ENCODE measurements at places on chromosomes 3 and 15. TPM values are rescaled to one million over a fixed set of nuclear protein-coding genes. Genes with fewer than 3 reads are reported as not detected.
A peak's percentile ranks its signal among the peaks of the same experiment; 100 is the strongest.

DNA sequence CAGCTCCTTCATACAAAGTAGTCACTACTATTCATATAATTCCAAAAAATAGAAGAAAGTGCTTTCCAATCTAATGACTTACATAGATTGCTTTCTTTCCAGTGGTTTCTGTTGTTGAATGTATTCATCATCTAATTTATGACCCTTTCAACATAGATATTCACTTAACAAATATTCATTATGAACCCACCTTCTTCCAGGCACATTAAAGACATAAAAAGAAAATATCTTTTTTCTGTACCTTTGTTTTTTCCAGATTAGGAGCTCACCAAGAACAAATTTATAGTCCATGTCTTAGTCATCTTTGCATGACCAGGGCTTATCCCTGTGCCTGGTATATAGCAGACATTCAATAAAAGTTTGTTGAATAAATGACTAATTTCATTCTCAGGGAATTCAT is 32.4 kb upstream of the PDZRN3 start:
- DNase-seq: no peak
- H3K4me3 ChIP-seq: no peak overlapping the region
- H3K27me3 ChIP-seq: no peaks in the 10 kb centered on the region
- no peak overlapping the region for H3K27ac ChIP-seq

The C3orf85 gene
- total RNA-seq: not detected

- no peaks in the 10 kb centered on the region for H3K4me1 ChIP-seq
- no peaks in the 10 kb centered on the region for H3K36me3 ChIP-seq
- no peaks in the 10 kb centered on the region for H3K27me3 ChIP-seq
- no peak overlapping the region for H3K4me3 ChIP-seq
These were observed 199.8 kb downstream of the UBE2E2 start for GRCh38 chr3:23402728-23403492.

DNA sequence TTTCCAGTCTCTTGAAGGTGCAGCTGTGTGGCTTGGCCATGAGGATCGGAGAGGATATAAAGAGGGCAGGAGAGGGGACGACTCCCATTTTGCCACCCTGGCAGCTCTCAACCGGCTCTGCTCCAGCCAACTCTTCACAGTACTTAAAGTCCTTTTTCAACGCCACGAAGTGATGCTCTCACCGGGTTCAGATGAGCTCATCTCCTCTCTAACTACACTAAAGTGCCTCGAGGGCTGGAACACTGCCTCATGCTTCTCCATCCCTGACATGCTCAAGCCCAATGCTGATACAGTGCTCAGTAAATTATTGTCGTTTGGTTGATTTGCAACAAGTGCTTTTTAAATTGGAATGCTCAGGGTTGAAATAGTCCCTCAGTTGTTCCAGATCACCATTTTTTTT is 97.8 kb downstream of the GTPBP8 start:
- H3K4me1 ChIP-seq: no peaks in the 10 kb centered on the region
- H3K27ac ChIP-seq: no peak overlapping the region
- no peaks in the 10 kb centered on the region for H3K27me3 ChIP-seq
- DNase-seq: no peak
- no peaks in the 10 kb centered on the region for H3K36me3 ChIP-seq
- no peak overlapping the region for H3K4me3 ChIP-seq

- H3K27me3 ChIP-seq: no peaks in the 10 kb centered on the region
- H3K36me3 ChIP-seq: no peaks in the 10 kb centered on the region
- H3K4me3 ChIP-seq: no peak overlapping the region
- no peak overlapping the region for H3K27ac ChIP-seq
- DNase-seq: no peak
- H3K4me1 ChIP-seq: no peaks in the 10 kb centered on the region
These were observed 175.8 kb upstream of the MME start for GRCh38 chr3:154904328-154904727.

The CRABP1 gene
- 0.74 TPM for total RNA-seq

DNA sequence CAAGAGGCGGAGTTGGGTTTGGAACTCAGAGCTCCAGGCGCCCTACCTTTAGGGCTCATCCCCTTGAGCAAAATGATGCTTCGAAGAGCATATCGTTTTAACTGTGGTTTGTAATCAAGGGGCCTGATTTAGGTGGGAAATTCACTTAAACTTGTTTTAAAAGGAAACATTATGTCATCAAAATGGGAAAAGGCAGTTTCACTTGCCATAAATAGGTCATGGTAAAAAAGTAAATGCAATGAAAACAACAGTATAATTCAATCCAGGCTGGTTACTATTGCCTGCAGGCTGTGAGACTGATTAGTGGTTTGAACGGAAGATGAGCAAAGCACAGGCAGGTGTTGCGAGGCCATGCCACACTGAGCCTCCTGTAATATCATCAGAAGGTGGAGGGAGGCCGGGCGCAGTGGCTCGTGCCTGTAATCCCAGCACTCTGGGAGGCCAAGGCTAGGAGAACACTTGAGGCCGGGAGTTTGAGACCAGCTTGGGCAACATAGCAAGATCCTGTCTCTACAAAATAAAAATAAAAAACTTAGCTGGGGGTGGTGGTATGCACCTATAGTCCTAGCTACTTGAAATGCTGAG is 2.1 kb downstream of the HDAC11 start:
- H3K27me3 ChIP-seq: no peaks in the 10 kb centered on the region
- no peak overlapping the region for H3K27ac ChIP-seq
- peaks cover 15% of the 10 kb centered on the region for H3K4me1 ChIP-seq

- no peak for DNase-seq
- H3K36me3 ChIP-seq: no peaks in the 10 kb centered on the region
- H3K27me3 ChIP-seq: no peaks in the 10 kb centered on the region
- H3K4me3 ChIP-seq: no peak overlapping the region
These were observed 25.0 kb upstream of the PYDC2 start for GRCh38 chr3:191435981-191436380.

- H3K4me3 ChIP-seq: no peak overlapping the region
- no peaks in the 10 kb centered on the region for H3K27me3 ChIP-seq
- H3K4me1 ChIP-seq: peaks cover 9% of the 10 kb centered on the region
- DNase-seq: no peak
These were observed 62.0 kb downstream of the TLE3 start for GRCh38 chr15:70035719-70036077.

DNA sequence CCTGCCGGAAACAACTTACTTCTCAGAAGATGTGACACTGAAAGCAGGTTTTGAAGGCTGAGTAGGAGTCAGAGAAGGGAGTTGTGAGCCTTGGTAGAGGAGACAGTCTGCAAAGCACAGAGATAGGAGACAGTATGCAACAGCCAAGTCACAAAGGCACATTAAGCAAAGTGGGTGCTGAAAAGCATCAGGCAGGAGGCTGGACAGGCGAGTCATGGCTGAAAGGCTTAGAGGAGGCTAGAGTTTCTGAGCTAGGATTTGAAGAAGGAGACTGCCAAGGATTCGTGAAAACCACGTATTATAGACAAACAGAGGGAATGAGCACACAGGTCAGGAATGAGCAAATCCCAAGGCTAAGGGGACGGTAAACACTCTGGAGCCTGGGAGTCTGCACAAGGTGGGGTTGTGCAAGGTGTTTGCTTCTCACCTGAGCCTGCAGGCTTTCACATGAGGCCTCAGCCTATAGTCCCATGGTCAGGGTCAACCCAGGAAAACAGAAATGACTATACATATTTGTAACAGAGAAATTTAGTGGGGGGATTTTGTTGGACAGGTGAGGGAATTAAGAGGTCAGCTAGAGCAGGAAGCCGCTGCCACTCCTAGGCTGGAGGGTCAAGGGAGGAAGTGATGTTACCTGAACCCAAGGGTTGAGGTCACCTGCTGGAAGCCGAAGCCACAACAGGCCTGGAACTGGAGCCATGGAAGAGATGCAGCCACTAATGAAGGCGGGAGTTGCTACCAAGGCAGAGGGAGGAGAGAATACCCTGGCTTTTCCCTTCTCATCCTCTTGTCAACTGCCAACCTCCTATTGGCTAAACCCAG is 23.1 kb upstream of the TRIM71 start:
- no peaks in the 10 kb centered on the region for H3K4me1 ChIP-seq
- no peak for DNase-seq
- H3K36me3 ChIP-seq: no peaks in the 10 kb centered on the region
- no peaks in the 10 kb centered on the region for H3K27me3 ChIP-seq

The CCDC33 gene
- 11.6 TPM for total RNA-seq

The ZNF621 gene
- total RNA-seq: 19.0 TPM

- H3K4me3 ChIP-seq: no peak overlapping the region
- DNase-seq: peak; percentile 27
- H3K27ac ChIP-seq: no peak overlapping the region
- H3K4me1 ChIP-seq: no peaks in the 10 kb centered on the region
These were observed 120.7 kb upstream of the TOPAZ1 start for GRCh38 chr3:44120721-44121582.

The ARHGAP31 gene
- total RNA-seq: 5.2 TPM

The GRK7 gene
- 0.31 TPM for total RNA-seq

GRCh38 chr3:145807990-145808389 is 353.0 kb downstream of the PLOD2 start:
- no peak overlapping the region for H3K27ac ChIP-seq
- no peak for DNase-seq
- no peaks in the 10 kb centered on the region for H3K36me3 ChIP-seq
- no peak overlapping the region for H3K4me3 ChIP-seq

The ACAD11 gene
- 37.2 TPM for total RNA-seq

DNA sequence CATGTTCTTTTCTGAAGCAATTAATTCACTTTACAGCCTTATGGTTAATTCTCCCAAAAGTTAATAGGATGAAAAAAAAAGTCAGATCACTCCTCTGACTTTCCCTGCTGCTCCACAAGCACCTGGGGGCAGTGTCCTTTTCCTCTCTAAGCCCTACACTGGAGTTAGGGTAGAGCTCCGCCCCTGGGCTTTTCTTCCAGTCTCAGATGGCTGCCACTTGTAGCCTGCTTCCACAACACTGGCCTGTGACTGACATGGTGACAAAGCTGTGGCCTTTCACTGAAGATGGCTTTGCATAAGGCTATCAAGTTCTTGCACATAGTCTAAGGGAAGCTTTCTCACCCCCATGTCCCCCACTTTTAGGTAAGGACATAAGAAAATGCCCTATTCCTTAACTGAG is 1.3 kb upstream of the MON1A start:
- peak; percentile 74 for DNase-seq
- no peaks in the 10 kb centered on the region for H3K36me3 ChIP-seq
- no peak overlapping the region for H3K27ac ChIP-seq
- H3K4me1 ChIP-seq: peaks cover 16% of the 10 kb centered on the region
- H3K27me3 ChIP-seq: no peaks in the 10 kb centered on the region

DNA sequence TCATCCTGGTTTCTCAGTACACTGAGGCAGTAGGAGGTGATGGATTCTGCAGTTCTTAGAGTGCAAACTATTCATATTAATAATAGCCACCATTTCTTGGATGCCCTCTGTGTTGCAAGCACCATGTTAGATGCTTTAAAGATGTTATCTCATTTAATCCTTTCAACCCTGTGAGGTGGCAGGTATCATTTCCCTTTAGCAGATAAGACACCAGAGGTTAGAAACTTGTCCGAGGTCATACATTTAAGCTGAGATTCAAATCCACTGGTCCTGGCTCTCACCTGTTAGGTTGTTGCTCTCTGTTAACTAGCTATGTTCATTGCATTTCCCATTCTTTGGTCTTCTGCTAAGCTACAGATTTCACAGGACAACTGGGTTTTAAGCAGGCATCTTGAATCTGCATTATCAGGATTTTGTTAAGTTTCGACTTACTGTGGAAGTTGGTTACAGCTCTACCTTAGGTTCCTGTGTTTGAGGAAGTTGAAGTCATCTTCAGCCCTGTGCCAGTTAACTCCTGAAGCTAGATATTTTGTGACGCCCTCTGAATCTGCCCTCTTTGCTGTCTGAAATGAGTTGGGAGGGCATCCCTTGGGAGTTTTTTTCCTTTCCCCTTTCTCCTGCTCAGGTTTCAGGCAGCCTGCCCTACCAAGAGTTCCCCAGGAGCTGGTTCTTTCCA is 6.4 kb downstream of the PDE8A start:
- no peak overlapping the region for H3K4me3 ChIP-seq
- peaks cover 25% of the 10 kb centered on the region for H3K4me1 ChIP-seq
- no peak overlapping the region for H3K27ac ChIP-seq
- no peaks in the 10 kb centered on the region for H3K36me3 ChIP-seq
- no peaks in the 10 kb centered on the region for H3K27me3 ChIP-seq

GRCh38 chr15:33099213-33099612 is 95.3 kb downstream of the FMN1 start:
- no peak for DNase-seq
- H3K36me3 ChIP-seq: no peaks in the 10 kb centered on the region
- H3K27ac ChIP-seq: no peak overlapping the region

The ARPP21 gene
- 0.47 TPM for total RNA-seq

The RAB8B gene
- total RNA-seq: 20.8 TPM

DNA sequence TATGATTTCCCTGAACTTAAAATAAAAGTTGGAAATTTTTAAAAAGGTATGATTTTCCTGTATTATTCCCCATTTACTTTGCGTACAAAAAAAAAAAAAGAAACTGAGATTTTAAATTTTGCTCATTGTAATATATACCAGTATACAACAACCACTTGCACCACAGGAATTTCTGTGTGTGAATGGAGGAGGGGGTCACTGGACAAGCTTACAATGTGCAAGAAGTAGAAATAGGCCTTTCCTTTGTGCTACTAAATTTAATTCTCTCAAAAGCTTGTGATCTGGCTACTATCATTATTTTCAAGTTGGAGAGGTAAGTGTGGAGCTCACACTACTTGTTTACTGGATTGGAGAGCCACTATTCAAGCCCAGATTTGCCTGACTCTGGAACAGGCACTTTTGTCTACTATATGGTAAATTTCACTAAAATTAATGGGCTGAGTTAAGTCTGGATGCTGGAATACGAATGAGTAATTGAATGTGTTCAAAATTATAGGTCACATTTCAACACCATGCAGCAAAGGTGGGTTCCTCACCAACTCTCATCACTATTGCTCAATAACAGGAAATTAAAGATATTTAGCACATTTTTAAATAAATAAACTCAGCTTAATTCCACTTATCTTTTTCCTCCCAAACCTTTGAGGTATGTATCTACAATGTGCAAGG is 148.0 kb upstream of the MBNL1 start:
- no peak overlapping the region for H3K27ac ChIP-seq
- H3K4me3 ChIP-seq: no peak overlapping the region
- no peaks in the 10 kb centered on the region for H3K27me3 ChIP-seq
- no peaks in the 10 kb centered on the region for H3K36me3 ChIP-seq
- DNase-seq: no peak
- no peaks in the 10 kb centered on the region for H3K4me1 ChIP-seq

- H3K27ac ChIP-seq: no peak overlapping the region
- no peaks in the 10 kb centered on the region for H3K36me3 ChIP-seq
- no peaks in the 10 kb centered on the region for H3K4me1 ChIP-seq
These were observed 165.0 kb downstream of the RSL24D1 start for GRCh38 chr15:55031727-55032126.

DNA sequence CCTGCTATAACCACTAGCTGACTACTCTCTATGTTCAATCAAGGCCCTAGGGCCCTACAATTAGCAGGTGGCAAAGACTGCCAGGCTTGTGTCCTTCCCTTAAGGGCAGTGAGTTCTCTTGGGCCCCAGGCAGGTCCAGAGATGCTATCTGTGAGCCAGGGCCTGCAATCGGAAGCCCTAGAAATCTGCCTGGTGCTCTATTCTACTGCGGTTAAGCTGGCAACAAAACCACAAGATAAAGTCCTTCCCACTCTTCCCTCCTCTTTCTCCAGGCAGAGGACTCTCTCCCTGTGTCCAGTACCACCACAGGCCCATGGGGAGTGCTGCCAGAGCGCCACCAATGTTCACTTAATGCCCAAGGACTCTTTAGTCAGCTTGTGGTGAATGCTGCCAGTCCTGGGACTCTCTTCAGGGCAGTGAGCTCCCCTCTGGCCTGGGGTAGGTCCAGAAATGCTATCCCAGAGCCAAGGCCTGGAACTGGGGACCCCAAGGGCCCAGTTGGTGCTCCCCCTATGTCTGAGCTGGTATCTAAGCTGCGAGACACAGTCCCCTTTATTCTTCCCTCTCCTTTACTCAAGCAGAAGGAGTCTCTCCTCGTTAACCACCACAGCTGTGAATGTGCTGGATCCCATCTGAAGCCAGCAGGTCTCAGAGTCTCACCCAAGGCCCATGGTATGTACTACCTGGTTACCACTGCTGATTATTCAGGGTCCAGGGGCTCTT is 34.7 kb downstream of the XXYLT1 start:
- no peaks in the 10 kb centered on the region for H3K36me3 ChIP-seq
- no peak overlapping the region for H3K27ac ChIP-seq
- H3K4me1 ChIP-seq: peaks cover 27% of the 10 kb centered on the region
- H3K27me3 ChIP-seq: no peaks in the 10 kb centered on the region

The PDZRN3 gene
- total RNA-seq: 23.1 TPM
